ENCODE measurements at places on chromosomes 3 and 15. TPM values are rescaled to one million over a fixed set of nuclear protein-coding genes. Genes with fewer than 3 reads are reported as not detected.

Gene IGF1R
- total RNA-seq, result 15.9 TPM

Gene MUC4
- total RNA-seq, result 0.39 TPM

Gene SNX33
- 1.3 TPM for total RNA-seq

Gene LDHAL6B
- not detected for total RNA-seq

Gene SKIC8
- 46.2 TPM for total RNA-seq

Gene SCG3
- not detected for total RNA-seq

Gene TRH
- not detected for total RNA-seq

Gene SI
- not detected for total RNA-seq

Gene ECE2
- not detected for total RNA-seq

Gene EAF2
- total RNA-seq, result 39.3 TPM

Gene PP2D1
- total RNA-seq, result not detected

Gene IL17RE
- total RNA-seq, result 0.36 TPM
